ENCODE measurements at places on chromosomes 6 and 20.
A peak's percentile ranks its signal among the peaks of the same experiment; 100 is the strongest.

DNA sequence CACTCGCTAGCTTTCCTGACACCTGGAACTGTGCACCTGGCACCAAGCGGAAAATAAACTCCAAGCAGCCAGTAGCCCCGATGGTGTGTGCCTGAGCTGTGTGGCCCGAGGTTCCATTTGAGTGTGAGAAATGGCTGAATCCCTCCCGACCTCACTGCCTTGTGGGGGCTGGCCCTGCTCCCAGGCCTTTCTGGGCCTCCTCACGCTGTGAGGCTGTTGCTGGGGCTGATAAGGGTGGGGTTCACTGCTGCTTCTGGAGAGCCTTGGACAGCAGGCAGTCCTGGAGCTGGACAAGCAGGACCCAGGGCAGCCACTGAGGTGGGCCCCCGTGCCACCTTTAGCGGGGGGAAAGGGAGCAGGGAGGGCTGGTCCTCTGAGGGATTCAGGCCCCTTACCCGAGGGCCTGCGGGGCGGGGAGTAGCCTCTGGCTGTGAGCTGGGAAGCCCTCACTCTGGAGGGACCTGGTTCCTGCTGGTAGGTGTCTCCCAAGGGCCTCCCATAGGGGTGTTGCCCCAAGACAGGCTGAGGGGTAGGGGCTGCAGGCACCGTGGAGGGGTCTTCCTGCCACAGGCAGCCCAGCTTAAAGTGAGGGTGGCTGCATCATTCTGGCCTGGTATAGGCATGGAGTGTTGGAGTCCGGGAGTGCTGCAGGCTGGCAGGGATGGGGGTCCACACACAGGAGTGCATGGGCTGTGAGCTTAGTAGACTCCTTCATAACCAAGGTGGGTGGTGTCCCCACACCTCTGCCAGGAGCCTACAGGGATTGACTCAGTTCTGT is 1.7 kb downstream of the PPDPF start:
- DNase-seq: no peak

GRCh38 chr6:140385679-140386078 is 1011.2 kb upstream of the CITED2 start:
- no peak for DNase-seq

DNA sequence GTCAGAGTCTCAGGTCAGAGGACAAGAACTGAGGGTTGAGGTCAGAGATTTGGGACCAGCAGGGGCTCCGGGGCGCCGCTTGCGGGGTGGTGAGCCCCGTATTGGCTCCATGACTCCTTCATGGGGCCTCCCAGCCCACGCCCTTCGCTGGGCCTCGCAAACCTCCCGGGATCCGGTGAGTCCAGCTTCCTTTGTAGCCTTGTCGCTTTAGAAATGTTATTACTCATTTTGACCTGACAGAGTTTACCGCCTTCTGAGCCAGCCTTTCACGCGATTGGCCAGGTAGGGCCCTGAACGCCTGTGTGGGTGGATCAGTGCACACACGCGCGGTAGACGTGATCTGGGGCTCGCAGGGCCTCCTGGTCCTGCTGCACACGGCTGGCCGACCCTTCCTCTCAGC is 181.1 kb downstream of the ERMARD start:
- no peak for DNase-seq

- peak; percentile 36 for DNase-seq
These were observed 222.9 kb downstream of the TTLL2 start for GRCh38 chr6:167547751-167548150.

- DNase-seq: no peak
These were observed 1177.9 kb downstream of the GRIK2 start for GRCh38 chr6:102571236-102571908.

- no peak for DNase-seq
These were observed 40.5 kb downstream of the PSMG4 start for GRCh38 chr6:3299221-3299620.

GRCh38 chr6:33623895-33624381 is 2.8 kb downstream of the ITPR3 start:
- DNase-seq: no peak

GRCh38 chr20:16760431-16761304 is 12.5 kb downstream of the OTOR start:
- DNase-seq: no peak

- no peak for DNase-seq
These were observed 136.1 kb downstream of the PDSS2 start for GRCh38 chr6:107323133-107323785.

DNA sequence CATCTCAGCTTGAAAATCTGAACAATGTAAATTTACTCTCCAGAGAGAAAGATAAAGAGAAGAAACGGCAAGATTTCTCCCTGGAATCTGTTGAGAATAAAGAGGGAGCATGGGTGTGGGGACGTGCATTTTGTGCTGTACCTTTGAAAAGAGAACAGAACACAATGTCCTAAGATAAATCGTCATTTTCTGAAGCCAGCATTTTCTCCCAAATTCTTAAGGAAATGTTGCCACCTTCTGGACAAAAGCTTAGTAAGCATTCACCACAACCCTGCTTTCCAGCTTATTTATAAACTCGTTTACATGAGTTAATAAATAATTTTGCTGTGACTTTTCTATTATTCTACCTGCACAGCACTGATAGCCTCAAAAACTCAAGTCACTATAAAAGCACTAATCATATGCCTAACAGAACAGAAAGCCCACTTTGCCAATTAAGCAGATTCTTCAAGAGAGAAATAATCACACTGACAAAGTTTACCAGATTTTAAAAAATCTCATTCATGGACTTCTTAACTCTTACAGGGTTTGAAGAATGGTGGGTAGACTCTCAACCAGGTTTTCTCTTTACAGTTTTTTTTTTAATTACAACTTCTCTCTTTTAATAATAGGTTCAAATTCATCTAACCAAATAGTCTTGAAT is 155.8 kb downstream of the MBOAT1 start:
- DNase-seq: peak; percentile 73

DNA sequence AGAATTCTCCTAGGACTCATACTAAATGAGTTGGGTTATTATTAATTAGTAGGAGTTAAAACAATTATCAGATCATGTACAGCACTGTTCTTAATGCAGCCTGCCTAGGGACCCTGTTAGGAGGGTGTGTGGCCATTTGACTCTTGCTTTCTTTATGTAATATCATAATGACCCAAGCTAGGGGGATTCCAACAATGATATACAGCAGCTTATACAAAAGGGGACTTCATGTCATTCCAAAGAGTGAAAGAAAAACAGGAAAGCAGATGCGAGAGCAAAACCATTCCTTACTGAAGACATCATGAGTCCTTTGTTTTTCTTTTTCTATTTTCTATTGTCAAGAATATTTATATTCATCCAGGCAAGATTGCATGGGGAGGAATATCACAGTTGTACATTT is 455.2 kb downstream of the PLCB1 start:
- no peak for DNase-seq

- DNase-seq: no peak
These were observed 827.3 kb downstream of the DHX35 start for GRCh38 chr20:39789411-39789810.

- DNase-seq: peak; percentile 54
These were observed 719 bp downstream of the HSP90AB1 start for GRCh38 chr6:44247338-44248302.

DNA sequence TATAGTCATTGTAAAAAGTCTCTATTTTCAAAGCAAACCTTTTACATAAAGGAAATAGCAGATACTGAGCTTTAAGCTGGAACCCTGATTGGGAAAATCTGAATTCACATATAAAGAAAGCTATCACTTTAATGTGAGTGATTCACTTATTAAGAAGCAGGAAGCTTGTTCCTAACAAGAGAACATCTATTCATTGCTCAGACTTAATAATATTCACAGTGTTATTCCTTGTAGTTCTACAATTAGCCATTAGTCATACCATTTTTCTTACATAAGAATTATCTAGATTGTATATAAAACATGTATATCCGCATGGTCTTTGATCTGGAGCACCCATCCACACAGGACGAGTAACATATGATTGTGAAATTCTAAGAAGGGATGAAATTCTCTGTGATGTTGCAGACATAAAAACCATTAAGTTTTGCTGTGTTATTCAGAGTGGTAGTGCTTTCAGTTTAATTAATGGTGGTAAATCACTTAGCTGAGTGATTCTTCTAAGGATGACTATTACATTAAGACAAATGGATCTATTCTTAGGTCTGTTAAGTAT is 71.1 kb upstream of the FOXQ1 start:
- no peak for DNase-seq

GRCh38 chr6:157625764-157626163 is 197.3 kb upstream of the SNX9 start:
- no peak for DNase-seq

- no peak for DNase-seq
These were observed 382.1 kb downstream of the HACE1 start for GRCh38 chr6:104477569-104477968.

DNA sequence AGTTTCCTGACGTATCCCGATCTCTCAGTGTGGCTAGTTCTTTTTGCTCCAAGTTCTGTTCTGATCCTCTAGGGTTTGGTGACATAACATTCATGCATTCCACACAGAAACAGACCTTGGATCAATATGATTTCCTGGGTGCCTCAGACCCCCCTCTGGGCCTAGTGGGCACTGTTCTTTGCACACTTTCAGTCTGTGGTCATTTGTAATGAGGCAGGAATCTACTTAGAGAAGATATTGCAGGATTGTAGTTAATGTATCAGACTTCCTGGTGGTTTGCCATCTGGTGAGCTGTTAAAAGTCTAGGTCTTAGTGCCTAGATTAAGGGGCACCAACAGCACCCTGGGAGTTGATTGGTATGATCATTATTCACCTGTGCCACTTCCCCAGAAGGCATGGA is 7.5 kb downstream of the BEND6 start:
- DNase-seq: no peak

GRCh38 chr6:140068801-140069200 is 694.4 kb upstream of the CITED2 start:
- no peak for DNase-seq

GRCh38 chr6:72530152-72530551 is 91.7 kb upstream of the KCNQ5 start:
- DNase-seq: no peak

DNA sequence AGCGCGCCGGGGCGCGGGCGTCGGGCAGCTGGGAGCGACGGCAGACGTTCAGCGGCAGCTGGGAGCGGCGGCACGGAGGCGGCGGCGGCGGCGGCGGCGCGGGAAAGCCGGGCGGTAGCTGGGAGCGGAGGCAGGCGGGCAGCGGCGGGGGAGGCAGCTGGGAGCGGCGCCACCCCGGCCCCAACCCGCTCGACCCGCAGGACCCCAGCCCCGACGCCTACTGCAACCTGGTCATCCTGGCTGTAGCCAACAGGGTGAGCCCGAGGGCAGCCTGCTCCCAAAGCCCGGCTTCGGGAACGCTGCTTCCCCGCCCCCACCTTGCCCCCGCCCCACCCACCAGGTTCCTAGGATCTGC is 8.9 kb downstream of the CCM2L start:
- DNase-seq: no peak

- no peak for DNase-seq
These were observed 9.3 kb downstream of the AURKA start for GRCh38 chr20:56382696-56383095.

- peak; percentile 42 for DNase-seq
These were observed 902 bp downstream of the SLC29A1 start for GRCh38 chr6:44224029-44224964.

DNA sequence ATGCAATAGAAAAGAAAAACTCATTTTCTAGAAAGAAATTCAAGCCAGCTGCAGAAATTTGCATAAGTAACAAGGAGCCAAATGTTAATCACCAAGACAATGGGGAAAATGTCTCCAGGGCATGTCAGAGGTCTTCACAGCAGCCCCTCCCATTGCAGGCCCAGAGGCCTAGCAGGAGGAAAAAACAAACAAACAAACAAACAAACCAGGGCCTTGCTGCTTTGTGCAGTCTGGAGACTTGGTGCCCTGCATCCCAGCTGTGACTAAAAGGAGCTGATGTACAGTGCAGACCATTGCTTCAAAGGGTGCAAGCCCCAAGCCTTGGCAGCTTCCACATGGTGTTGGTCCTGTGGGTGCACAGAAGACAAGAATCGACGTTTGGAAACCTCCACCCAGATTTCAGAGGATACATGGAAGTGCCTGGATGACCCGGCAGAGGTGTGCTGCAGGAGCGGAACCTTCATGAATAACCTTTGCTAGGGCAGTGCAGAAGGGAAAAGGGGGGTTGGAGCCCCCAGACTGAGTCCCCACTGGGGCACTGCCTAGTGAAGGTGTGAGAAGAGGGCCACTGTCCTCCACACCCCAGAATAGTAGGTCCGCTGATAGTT is 110.9 kb upstream of the AKAP12 start:
- no peak for DNase-seq

- peak; percentile 8 for DNase-seq
These were observed 57.4 kb upstream of the TFAP2D start for GRCh38 chr6:50655848-50656453.

DNA sequence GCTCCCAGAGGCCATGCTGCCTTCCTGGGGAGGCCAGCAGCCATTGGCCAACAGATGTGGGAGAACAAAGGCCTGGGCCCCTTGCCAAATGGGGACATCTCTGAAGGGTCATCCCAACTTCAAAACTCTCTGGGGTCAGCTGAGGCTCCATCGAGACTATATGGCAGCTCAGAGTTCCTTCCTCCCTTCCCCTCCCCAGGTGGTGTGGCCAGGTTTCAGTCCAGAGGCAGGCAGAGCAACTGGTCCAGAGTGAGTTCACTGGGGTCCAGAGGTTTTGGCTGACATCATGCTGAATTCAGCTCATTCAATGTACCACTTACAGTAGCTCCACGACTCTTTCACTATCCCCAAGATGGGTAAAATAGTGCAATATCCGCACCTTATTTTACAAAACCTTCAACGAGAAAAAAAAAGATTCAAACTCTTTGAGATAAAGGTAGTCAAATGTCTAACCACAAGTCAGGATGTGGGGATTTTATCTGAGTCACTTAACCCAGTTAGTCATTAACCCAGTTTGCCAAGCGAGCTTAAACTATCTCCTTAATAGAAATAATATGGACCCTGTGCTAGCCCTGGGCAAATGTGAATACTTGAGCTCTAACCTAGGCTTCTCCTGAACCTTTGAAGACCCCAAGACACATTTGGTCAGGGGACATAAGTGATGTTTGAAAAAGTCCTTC is 108.4 kb upstream of the PLEKHG1 start:
- DNase-seq: no peak

DNA sequence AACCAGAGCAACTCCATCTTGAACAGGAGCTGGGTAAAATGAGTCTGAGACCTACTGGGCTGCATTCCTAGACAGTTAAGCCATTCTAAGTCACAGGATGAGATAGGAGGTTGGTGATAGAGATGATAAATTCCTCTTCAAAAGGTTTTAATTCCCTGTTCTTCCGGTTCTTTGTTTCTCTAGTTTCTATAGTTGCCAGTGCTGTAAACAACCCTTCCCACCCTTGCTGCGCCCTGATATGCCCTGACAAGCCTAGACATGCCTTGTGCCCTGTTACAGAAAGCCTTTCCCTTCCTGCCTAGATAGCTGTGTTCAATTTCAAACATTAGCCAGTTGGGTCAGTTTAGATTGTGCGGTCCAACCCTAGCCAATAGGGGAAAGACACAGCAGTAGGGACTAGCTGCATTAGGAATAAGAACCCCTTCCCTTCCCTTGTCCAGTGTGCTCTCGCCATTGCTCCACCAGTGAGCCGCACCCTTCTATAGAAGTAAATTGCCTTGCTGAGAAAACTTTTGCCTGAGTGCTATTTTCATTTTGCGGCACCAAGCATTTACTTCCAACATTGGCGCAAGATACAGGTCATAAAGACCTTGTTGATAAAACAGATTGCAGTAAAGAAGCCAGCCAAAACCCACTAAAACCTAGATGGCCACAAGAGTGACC is 52.5 kb upstream of the CCN2 start:
- DNase-seq: peak; percentile 2

All from KBM-7 (cell line).